ENCODE measurements at places on chromosomes 5 and 9. TPM values are rescaled to one million over a fixed set of nuclear protein-coding genes. Genes with fewer than 3 reads are reported as not detected.

TMEM174 gene
- not detected for total RNA-seq

IFNK gene
- not detected for total RNA-seq

SYK gene
- total RNA-seq = not detected

PCDHB11 gene
- 0.33 TPM for total RNA-seq

COL23A1 gene
- not detected for total RNA-seq

CARTPT gene
- not detected for total RNA-seq

PTGES gene
- total RNA-seq = 13.6 TPM

ECM2 gene
- 0.34 TPM for total RNA-seq

SLC1A1 gene
- total RNA-seq = 1.7 TPM

ANKRD34B gene
- total RNA-seq = not detected

CEL gene
- total RNA-seq = 0.70 TPM

DNA sequence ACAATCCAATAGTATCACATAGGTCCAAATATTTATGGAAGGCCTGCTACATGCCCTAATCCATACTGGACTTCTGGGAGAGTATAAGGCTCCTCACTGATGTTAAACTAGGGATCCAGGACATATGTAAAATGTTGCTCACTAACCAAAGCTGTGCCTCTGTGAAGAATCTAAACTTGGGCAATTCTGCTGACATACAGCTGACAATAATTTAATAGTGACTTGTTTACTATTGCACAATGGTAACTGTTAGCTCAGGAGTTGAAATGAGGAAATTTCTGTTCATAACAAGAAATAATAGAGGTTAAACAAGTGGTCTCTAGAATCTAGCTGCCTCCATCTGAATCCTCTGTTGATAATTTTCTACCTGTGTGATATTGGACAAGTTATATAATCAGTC lies 14.9 kb upstream of the CTXN3 start:
- no peaks in the 10 kb centered on the region for H3K27me3 ChIP-seq
- H3K4me1 ChIP-seq = no peaks in the 10 kb centered on the region
- H3K27ac ChIP-seq = no peak overlapping the region
- DNase-seq = no peak
- H3K36me3 ChIP-seq = no peaks in the 10 kb centered on the region

- H3K4me1 ChIP-seq = peaks cover 69% of the 10 kb centered on the region
- DNase-seq = no peak
- H3K27ac ChIP-seq = peak overlapping the region; percentile 82
These were observed 149.2 kb upstream of the NR3C1 start for GRCh38 chr5:143552680-143553079.

- H3K4me1 ChIP-seq = peaks cover 2% of the 10 kb centered on the region
- no peak overlapping the region for H3K4me3 ChIP-seq
- DNase-seq = no peak
These were observed 249.6 kb downstream of the PIK3R1 start for GRCh38 chr5:68465133-68465532.

DNA sequence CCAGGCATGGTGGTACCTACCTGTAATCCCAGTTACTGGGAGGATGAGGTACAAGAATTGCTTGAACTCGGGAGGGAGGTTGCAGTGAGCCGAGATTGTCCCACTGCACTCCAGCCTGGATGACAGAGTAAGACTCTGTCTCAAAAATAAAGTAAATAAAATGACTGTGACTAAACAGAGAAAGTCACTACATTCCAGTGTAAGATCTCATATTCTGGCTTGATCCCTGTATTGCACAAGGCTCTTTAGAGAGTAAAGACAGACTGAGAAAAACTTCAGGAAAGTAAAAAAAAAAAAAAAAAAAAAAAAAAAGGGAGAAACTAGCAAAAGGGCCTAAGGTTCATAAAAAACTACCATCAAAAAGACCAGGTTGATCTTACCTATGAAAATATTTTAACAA lies 106.6 kb upstream of the PJA2 start:
- peak; percentile 24 for DNase-seq
- H3K36me3 ChIP-seq = no peaks in the 10 kb centered on the region
- H3K27ac ChIP-seq = no peak overlapping the region
- H3K4me1 ChIP-seq = no peaks in the 10 kb centered on the region
- H3K4me3 ChIP-seq = no peak overlapping the region
- no peaks in the 10 kb centered on the region for H3K27me3 ChIP-seq

- peaks cover 41% of the 10 kb centered on the region for H3K4me1 ChIP-seq
- H3K27ac ChIP-seq = no peak overlapping the region
- H3K36me3 ChIP-seq = no peaks in the 10 kb centered on the region
- H3K4me3 ChIP-seq = no peak overlapping the region
- no peaks in the 10 kb centered on the region for H3K27me3 ChIP-seq
These were observed 69.2 kb downstream of the MARCHF3 start for GRCh38 chr5:126961128-126961527.

GRCh38 chr5:146751781-146752401 lies 126.7 kb downstream of the PPP2R2B start:
- peaks cover 2% of the 10 kb centered on the region for H3K27me3 ChIP-seq
- H3K36me3 ChIP-seq = peaks cover 4% of the 10 kb centered on the region
- no peak for DNase-seq
- no peak overlapping the region for H3K27ac ChIP-seq
- H3K4me3 ChIP-seq = no peak overlapping the region

DNA sequence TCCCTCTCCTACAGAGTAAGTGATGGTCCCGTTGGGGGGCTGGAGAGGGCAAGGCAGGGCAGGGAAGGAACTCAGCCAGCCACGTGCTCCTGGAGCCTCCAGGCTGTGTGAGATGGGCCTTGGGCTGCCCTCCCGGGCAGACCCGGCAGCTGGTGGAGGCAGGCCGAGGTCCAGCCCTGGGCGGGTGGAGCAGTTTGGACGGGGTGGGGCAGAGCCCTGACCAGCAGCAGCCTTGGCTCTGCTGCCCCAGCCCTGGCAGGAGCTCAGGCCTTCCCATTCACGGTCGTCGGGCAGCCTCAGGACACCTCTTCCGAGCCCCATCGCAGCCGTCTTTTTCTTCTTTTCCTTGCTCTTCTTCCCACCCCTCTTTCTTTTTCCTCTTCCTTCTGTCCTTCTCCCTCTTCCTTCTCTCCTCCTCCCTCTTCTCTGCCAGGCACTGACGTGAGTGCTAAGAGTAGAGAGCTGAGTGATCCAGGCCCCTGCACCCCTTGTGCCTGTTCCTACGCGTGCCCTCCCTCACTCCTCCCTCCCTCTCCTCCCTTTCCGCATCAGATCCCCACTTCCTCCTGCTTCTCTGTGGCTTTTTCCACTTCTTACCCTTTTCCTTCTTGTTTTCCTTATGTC lies 42.8 kb downstream of the AMBP start:
- no peak overlapping the region for H3K4me3 ChIP-seq
- peaks cover 18% of the 10 kb centered on the region for H3K36me3 ChIP-seq
- H3K27me3 ChIP-seq = no peaks in the 10 kb centered on the region
- DNase-seq = no peak

GRCh38 chr9:38286357-38286756 lies 106.1 kb upstream of the ALDH1B1 start:
- DNase-seq = no peak
- H3K27ac ChIP-seq = no peak overlapping the region
- no peaks in the 10 kb centered on the region for H3K4me1 ChIP-seq
- H3K36me3 ChIP-seq = no peaks in the 10 kb centered on the region
- no peak overlapping the region for H3K4me3 ChIP-seq

GRCh38 chr5:131019601-131020315 lies 145.3 kb downstream of the HINT1 start:
- H3K27me3 ChIP-seq = peaks cover 1% of the 10 kb centered on the region
- no peak overlapping the region for H3K4me3 ChIP-seq
- H3K36me3 ChIP-seq = no peaks in the 10 kb centered on the region
- H3K27ac ChIP-seq = no peak overlapping the region
- no peak for DNase-seq

DNA sequence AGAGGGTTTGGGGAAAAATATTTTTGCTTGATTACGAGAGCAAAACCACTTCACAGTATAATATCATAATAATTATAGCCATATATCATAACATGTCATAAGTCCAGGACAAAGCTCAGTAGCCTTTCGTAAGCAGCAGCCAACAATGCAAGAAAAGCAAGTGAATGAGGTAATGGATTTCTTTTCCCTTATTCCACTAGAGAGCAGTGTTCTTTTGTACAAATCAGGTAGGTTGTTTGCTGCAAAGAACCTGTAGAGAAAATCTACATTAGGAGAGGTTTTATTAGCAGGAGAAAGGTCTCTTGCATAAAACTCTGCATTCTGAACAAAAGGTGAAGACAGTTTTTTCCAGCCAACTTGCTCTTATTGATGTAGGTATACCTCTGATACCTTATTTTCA lies 1033.4 kb downstream of the TLE4 start:
- H3K4me3 ChIP-seq = no peak overlapping the region
- H3K4me1 ChIP-seq = no peaks in the 10 kb centered on the region
- no peaks in the 10 kb centered on the region for H3K36me3 ChIP-seq
- no peak overlapping the region for H3K27ac ChIP-seq
- DNase-seq = no peak
- no peaks in the 10 kb centered on the region for H3K27me3 ChIP-seq

- DNase-seq = no peak
- H3K27ac ChIP-seq = no peak overlapping the region
- H3K4me1 ChIP-seq = peaks cover 10% of the 10 kb centered on the region
- H3K4me3 ChIP-seq = no peak overlapping the region
These were observed 129.9 kb downstream of the DMXL1 start for GRCh38 chr5:119200795-119201194.

GRCh38 chr5:119355244-119355638 lies 578 bp upstream of the TNFAIP8 start:
- no peak for DNase-seq
- H3K4me3 ChIP-seq = peak overlapping the region; percentile 98
- peaks cover 30% of the 10 kb centered on the region for H3K4me1 ChIP-seq
- H3K36me3 ChIP-seq = no peaks in the 10 kb centered on the region
- peaks cover 2% of the 10 kb centered on the region for H3K27me3 ChIP-seq

DNA sequence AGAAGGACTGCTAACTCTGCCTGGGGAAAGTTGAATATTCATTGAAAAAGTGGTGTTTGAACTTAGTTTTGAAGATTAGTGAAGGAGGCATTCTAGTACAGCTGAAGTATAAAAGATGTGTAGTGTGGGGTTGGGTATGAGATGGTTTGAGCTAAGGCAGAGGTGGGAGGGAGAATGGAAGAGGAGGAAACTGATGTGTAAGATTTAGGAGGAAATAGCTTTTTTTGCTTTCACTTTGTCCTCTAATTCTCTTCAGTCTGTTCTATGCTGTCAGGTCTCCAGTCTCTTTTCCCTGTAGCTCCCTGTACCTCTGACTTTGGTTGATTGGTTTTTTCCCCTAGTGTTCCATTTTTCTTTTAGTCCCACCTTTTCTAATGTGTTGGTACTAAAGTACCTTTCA lies 9.0 kb downstream of the CREBRF start:
- DNase-seq = no peak
- H3K27ac ChIP-seq = peak overlapping the region; percentile 5
- peak overlapping the region; percentile 25 for H3K4me3 ChIP-seq
- peaks cover 19% of the 10 kb centered on the region for H3K4me1 ChIP-seq
- H3K36me3 ChIP-seq = 0 out of 2 replicates have a peak, but pooled peaks cover 5% of the 10 kb centered on the region
- no peaks in the 10 kb centered on the region for H3K27me3 ChIP-seq

DNA sequence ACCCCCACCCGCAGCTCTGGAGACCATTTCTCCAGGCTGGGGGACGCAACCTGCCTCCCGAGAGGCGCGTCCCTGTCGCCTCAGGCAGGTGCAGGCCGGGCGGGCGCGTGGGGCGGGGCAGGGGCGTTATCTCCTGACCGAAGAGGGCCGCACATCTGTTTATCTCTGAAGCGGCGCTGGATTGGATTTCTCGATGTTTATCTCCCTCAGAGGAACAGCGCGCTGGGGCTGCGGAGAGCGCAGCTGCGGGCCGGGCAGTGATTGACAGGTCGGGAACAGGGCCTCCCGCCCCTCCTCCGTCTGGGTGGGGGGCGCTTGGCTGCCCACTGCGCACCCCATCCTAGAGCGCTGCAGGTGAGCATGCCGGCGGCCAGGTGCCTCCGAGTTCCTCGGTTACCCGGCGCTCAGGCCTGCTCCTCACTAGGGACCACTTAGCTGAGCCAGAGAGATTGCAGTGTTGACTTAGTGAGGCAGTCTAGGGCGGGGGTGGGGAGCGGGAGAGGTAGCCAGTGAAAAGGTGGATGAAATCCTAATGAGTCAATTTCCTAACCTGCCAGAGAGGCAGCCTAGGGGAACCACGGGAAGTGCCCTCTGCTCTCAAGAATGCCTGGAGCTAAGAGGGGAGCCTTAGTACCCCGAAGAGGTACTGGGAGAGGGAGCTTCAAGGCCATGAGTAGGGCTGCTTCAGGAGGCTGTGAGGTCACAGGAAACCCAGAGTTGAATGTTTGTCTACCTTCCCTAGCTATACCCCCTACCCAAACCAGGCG lies 39.6 kb upstream of the TIFAB start:
- peaks cover 44% of the 10 kb centered on the region for H3K4me1 ChIP-seq
- H3K27ac ChIP-seq = no peak overlapping the region
- H3K27me3 ChIP-seq = peaks cover 8% of the 10 kb centered on the region
- no peaks in the 10 kb centered on the region for H3K36me3 ChIP-seq

DNA sequence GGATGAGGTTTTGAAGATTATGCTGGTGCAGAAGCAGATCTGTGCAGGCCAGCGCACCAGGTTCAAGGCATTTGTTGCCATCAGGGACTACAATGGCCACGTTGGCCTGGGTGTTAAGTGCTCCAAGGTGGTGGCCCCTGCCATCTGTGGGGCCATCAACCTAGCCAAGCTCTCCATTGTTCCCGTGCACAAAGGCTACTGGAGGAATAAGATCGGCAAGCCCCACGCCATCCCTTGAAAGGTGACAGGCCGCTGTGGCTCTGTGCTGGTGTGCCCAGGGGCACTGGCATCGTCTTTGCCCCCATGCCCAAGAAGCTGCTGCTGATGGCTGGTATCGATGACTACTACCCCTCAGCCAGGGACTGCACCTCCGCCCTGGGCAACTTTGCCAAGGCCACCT lies 142.5 kb downstream of the SPATA31D1 start:
- peaks cover 25% of the 10 kb centered on the region for H3K4me1 ChIP-seq
- no peak overlapping the region for H3K27ac ChIP-seq
- no peak for DNase-seq
- peaks cover 5% of the 10 kb centered on the region for H3K27me3 ChIP-seq

DNA sequence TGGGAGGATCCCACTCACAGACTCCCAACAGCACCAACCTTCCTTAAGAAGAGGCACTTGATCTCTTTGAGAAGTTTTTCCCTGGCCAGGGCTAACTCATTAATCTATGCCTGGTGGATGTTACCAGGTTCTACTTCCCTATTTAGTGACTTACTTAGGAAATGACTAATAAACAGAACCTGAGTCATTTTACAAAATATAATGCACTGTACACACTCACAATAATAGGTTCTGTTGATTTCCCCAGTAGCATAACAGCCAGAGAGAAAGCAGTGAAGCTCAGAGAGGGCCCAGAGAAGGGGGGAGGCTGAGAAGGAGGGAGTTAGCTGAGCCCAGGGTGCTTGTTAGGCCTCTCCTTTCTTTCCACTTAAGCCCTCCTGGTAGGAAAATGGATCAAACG lies 27.1 kb downstream of the FRMD3 start:
- no peaks in the 10 kb centered on the region for H3K27me3 ChIP-seq
- peak overlapping the region; percentile 77 for H3K27ac ChIP-seq
- peaks cover 71% of the 10 kb centered on the region for H3K4me1 ChIP-seq
- H3K4me3 ChIP-seq = no peak overlapping the region
- H3K36me3 ChIP-seq = peaks cover 6% of the 10 kb centered on the region

DNA sequence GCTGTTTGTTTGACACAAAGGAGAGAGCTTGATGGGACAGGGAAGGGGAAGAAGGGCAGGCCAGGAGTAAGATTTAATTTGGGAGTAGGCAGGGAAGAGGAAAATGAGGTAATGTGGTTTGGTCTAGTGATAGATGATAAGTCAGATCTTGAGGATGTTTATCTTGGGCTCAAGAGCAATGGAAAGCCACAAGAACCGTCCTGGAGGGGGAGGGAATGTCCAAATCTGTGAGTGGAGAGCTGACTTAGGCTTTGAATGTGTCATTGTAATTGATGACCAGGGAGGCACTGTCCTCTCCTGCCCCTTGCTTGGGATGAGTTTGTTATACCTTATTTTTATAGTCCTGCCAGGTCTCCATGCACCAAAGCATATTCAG lies 37.5 kb downstream of the MAMDC2 start:
- DNase-seq = peak; percentile 72
- H3K27ac ChIP-seq = peak overlapping the region; percentile 68
- 0 out of 2 replicates have a peak, but pooled peaks cover 5% of the 10 kb centered on the region for H3K36me3 ChIP-seq
- no peaks in the 10 kb centered on the region for H3K27me3 ChIP-seq

All from HFFc6 (cell line).